ENCODE measurements at places on chromosomes 1 and 21.

DNA sequence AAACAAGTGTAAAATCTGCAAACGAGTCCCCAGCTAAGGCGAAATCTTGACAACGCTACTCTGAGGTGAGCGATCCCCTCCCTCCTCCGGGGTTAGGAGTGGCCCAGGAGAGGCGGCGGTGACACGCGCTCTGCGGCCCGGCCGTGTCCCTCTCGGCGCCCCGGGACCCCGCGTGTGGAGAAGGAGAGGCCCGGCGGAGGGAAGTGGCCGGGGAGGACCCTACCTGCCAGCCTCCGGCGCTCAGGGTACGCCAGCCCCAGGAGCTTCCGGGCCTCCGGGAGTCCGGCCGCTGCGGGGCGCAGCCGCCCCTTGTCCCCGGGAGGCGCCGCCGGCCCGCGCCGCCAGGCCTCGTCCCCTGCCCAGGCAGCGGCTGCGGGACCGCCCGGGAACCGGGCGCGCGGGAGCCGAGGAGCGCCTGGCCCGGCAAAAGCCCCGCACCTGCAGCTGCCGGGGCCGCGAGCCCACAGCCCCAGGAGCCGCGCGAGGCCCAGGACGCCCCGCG lies 543 bp downstream of the ABCB10 start:
- DNase-seq = peak; percentile 67

GRCh38 chr21:31892686-31893085 lies 19.9 kb downstream of the HUNK start:
- DNase-seq = no peak

DNA sequence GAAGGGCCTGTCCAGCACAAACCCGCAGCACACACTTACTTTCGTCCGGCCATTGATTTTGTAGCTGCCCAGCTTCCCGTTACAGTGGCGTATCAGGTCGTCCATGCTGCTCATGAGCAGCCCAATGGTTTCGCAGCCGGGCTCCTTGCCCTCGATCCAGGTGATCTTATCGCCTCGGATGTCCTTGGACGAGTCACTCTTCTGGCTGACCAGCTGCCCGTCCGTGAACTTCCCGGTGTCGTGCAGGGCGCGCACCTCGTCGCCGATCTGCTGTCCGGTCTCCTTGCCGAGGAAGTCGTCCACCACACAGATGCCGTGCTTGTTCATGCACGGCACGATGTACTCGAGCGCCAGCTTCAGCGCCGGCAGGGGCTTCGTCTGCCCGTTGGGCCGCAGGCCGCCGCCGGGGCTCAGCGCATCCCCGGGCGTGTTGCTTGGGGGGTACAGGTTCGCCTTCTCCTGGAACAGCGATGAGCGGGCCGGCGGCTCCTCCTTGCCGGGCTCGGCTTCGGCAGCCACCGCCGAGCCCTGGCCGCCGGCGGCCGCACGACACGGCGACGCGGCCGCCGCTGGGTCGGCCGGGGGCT lies 1.0 kb downstream of the EGLN1 start:
- DNase-seq = peak; percentile 64

DNA sequence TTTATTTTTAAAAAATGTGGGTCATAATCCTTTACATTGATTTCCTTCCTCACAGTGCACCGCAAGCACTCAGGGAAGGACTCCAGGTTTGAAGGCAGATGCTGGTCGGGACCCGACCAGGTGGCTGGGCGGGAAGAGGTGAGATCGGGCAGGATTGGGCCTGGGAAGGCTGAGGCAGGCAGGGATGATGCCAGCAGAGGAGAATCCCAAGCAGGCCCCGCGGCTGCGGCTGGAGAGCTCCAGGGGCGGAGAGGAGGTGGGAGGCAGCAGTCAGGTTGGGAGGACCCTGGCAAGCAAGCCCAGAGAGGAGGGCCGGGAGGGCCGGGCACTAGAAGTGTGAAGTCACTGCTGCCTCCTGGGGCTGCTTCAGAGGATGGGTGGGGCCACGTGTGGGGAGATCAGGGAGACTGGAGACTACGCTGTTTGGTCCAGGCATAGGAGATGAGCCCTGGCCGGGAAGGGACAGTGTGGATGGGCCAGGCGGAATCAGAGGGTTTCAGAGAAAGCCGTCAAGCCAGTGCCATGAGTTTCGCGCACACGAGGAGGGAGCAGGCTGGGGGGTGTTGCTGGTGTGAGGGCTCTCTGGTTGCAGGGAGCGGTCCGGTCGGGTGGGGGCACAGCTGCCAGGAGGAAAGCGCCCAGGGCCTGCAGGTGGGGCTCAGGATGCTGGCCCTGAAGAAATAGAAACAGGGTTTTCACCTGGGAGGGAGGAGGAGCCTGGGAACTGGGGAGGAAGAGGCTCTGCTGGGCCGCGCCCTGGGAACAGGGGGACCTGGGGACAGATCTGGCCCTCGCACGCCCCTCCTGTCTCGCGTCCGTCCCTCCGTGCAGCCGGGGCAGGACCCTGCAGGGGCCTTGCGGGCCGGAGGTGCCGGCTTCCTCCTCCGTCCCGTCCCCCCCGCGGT lies 888 bp upstream of the COL18A1 start:
- DNase-seq = no peak

GRCh38 chr1:24896176-24896575 lies 33.9 kb downstream of the RUNX3 start:
- DNase-seq = no peak

Data from T47D (cell line).